Activated T-cell treated with anti-CD3 and anti-CD28 coated beads for 24 hours (primary cell): ENCODE measurements at places on chromosomes 7 and 10.

- DNase-seq, result no peak
These were observed 248.3 kb downstream of the ADARB2 start for GRCh38 chr10:1488970-1489548.

DNA sequence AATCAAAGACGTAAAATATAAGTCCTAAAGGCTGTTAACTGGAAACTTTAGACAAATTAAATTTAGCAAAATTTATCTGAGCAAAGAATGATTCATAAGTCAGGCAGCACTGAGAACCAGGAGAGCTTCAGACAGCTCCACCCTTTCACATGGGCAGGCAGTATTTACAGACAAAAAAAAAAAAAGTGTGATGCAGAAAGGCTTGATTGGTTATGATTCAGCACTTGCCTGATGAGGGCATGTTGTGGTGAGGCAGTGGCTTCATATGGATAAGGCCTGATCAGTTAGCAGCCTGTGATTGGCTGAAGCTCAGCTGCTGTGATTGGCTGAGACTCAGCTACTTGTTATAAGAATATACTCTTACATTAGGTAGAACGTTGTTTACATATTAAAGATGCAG, 495.4 kb upstream of the POM121L12 start:
- DNase-seq, result no peak

DNA sequence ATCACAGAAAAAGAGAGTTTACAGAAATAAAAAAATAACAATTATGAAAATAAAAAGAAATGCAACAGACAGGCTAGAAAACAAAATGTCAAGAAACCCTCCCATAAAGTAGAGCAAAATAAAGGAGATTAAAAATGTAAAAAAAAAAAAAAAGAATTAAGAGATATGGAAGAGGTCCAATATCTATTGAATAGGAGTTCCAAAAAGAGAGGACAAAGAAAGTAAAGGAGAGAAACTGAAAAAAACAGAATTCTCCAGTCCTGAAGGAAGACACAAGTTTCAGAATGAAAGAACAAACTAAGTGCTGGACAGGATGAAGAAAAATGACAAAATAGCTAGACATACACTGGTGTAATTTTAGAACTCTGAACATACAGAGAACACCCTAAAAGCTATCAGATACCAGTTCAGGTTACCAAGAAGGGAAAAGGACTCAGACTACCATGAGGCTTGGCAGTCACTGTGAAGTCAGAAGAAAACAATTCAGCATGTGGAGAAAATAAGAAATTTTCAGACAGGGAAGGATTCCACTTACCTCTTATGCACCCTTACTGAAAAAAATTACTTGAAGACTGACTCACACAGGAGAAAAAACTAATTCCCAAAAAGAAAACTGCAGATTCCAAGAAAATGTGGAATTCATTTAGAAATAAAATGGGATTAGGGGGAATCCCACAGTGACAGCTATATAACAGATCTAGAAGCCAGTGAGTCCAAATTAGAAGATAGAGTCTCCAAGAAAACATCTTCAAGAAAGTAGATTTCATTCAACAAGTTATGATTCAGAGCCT, 40.4 kb upstream of the ABLIM1 start:
- no peak for DNase-seq

- no peak for DNase-seq
These were observed 129.3 kb upstream of the FAM20C start for GRCh38 chr7:63117-63480.

DNA sequence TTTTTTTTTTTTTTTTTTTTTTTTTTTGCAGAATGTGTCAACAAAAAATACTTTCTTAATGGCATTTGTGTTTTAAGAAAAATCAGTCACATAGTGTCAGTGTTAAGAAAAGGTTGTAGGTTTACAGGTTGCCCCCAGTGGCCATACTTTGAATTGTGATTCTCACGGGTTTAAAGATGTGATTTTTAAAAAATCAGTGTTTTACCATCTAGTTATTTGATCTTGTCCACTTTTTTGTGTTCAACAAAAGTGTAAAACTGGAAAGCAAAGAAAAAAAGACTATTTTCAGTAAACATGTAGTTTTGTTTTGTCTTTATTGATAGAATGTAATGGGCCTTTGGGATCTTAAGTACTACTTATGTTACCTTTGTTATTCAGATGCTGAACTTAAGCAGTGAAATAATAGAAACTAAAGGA, 25.7 kb downstream of the SUV39H2 start:
- no peak for DNase-seq

GRCh38 chr7:45179666-45180065, 22.1 kb downstream of the RAMP3 start:
- no peak for DNase-seq

DNA sequence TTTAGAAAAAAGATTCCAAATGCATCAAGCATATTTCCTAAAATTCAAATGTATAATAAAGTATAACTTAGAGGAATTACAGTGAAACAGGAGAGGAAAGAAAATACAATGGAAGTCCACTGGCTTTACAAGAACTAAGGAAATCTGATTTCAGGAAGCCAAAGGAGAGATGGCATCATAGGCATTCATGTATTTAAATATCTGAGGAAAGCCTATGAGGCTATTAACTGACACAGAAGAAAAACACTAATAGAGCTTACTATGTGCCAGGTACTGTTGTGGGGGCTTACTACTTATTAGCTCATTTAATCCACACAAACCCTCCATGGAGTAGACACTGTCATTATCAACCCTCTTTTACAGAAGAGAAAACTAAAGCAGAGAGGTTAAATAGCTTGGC, 92.2 kb downstream of the SRPK2 start:
- DNase-seq, result no peak

- DNase-seq, result no peak
These were observed 290.0 kb upstream of the SEMA3A start for GRCh38 chr7:84484502-84485079.

DNA sequence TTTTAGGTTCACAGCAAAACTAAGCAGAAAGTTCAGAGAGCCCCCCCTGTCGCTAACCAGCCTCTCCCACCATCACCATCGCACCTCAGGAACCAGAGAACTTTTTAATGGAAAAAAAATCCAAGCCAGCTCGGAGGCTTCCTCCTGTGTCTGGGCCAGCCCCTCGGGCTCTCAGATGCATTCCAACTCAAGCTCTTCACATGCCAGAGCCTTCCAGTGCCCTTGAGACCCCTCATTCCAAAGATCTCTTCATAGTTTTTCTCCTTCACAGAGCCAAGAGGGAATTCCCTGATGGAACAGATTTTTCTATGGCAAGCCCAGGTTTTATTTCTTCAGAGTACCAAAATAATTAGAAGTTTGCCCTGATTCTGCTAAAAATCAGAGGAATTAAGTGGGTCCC, 153.4 kb upstream of the LANCL2 start:
- no peak for DNase-seq

DNA sequence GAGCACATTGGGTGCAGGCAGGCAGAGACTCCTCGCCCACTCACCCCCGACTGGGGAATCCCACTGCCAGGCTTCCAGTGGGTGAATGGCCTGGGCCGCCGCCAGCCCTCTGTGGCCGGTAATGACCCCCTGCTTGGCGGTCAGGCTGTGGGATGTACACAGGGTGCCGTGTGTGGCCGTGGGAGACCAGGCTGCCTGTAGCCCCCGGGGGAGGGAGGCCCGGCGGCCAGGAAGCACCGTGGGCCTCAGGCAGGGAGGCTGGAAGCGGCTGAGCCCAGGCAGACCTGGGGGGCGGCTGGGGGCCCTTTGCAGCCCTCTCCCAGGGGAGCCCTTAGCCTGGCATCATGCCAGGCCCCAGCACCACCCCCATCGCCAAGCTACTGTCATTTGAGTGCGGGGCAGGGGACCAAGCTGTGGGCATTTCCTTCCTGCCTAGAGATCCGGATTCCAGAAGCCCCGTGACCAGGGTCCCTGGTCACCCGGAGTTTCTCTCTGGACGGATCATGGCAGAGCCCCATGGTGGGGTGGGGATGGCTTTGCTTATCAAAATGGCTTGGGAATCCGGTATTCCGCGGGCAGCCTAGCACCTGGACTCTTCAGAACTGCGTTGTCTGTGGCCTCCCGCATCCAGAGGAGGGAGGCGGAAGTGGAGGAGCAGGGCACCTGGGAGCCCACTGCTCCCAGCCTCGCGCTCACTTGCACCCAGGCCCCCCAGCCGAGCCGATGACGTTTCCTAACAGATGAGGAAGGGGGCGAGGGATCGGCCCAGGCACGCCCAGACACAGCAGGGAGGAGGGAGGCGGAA, 1.1 kb downstream of the TTYH3 start:
- peak; percentile 36 for DNase-seq

DNA sequence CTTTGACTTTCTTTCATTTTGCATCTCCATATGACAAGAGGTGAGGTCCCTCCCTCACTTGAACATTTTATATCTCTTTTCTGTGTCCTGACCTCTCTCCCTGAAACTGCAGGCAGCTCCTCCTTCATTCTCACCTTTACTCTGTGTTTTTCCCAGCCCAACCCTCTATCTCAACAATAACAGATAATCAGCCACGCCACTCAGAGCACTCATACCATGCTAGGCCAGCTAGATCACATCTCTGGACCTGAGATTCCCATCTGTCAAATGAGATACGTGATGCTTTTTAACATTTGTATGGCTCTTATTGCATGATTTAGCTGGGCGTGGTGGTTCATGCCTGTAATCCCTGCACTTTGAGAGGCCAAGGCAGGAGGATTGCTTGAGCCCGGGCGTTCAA, 63.1 kb upstream of the PDCD4 start:
- DNase-seq, result no peak

DNA sequence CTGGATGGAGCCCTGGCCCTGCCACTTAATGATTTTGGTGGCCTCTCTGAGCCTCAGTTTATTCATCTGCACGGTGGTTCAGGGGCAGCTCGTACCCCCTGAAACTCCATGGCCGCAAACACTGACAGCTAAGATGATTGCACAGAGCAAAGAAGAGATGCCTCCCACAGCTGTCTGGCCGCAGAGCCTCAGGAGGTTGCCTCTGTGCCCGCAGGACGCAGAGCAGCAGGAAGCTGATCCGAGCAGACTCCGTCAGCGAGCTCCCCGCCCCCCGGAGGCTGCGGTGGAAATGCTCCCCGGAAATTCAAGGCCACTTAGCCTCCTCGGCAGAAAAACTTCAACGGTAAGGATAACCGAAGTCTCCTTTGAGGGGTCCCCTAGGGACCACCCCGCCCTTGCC, 30.2 kb upstream of the C10orf53 start:
- DNase-seq, result no peak

- no peak for DNase-seq
These were observed 751.9 kb upstream of the POT1 start for GRCh38 chr7:125681508-125681907.

- no peak for DNase-seq
These were observed 25.8 kb downstream of the AP5Z1 start for GRCh38 chr7:4800926-4801838.

- DNase-seq, result no peak
These were observed 49.4 kb downstream of the MRPL32 start for GRCh38 chr7:42981601-42982000.

- no peak for DNase-seq
These were observed 41.9 kb downstream of the AP5Z1 start for GRCh38 chr7:4817178-4817901.

DNA sequence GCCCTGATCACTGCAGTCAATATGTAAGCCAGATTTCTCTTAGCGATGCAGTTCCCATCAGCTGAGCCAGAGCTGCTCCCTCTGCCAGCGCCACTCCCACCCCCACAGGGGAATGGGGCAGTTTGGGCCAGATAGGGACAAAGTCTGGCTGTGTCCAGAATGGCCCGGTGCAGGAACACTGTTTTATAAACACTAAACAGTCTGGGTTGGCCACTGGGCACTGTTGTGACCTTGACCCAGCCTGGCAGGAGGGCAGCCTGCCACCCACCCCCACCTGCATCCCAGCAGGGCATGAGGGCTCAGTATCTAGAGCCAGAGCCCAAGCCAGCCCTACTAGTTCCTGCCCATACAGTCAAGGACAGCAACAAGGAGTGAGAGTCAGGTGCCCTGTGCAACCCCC, 1.3 kb downstream of the OGDHL start:
- DNase-seq, result no peak

DNA sequence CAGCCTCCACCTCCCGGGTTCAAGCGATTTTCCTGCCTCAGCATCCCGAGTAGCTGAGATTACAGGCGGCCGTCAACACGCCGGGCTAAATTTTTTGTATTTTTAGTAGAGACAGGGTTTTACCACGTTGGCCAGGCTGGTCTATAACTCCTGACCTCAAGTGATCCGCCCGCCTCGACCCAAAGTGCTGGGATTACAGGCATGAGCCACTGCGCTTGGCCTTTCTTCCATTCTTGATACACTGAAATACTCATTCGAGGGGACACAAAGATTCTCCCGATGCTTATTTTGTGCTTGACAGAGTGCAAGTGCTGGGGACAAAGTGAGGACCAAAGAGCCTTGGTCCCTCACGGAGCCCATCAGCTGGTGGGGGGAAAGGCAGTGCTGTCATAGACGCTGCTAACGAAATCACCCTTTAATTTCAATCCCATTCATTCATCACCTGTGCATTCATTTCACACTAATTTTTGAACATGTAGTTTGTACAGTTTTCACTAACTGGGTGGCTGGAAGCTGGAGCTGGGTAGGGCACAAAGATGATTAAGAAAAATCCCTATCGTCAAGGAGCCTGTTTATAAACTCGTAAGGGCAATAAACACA, 621 bp upstream of the FAM133B start:
- no peak for DNase-seq

DNA sequence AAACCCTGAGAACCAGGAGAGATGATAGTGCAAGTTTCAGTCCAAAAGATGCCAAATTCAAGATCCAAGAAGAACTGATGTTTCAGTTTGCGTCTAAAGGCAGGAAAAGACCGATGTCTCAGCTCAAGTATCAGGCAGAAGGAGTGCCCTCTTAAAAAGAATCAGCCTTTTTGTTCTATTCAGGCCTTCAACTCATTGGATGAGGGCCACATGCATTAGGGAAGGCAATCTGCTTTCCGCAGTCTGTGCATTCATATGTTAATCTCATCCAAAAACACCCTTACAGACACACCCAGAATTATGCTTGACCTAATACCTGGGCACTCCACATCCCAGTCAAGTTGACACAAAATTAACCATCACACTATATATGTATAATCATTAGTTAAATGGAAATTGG, 45.2 kb downstream of the DNAJB9 start:
- no peak for DNase-seq

GRCh38 chr10:43267811-43268210, 946 bp upstream of the RASGEF1A start:
- no peak for DNase-seq

DNA sequence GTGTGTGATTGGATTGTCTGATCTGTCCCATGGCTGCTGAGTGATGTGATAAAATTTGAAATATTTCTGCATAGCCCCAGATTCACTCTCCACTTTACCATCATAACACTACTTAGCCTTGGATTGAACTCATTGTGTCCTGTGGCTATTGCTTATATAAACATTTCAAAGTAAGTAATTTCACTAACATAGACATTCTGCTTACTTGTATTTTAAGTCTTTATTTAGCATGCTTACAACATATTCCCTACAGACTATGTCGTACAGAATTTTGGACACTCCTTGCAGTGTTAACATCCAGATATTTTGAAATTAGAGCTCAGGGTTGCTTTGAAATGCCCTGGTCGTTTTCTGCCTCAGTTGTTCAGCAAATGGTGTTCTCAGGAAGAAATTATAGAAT, 117.6 kb downstream of the LRRC4 start:
- no peak for DNase-seq

- DNase-seq, result no peak
These were observed 104.5 kb downstream of the SRI start for GRCh38 chr7:88115258-88115796.

GRCh38 chr7:70523249-70523988, 608.5 kb upstream of the GALNT17 start:
- no peak for DNase-seq

- no peak for DNase-seq
These were observed 25.4 kb downstream of the PDGFA start for GRCh38 chr7:494259-494687.

GRCh38 chr10:37855636-37856035, 1.8 kb downstream of the ZNF248 start:
- DNase-seq, result no peak
